Urothelium cell line (cell line): ENCODE measurements at places on chromosomes 16 and 17.
A peak's percentile ranks its signal among the peaks of the same experiment; 100 is the strongest.

DNA sequence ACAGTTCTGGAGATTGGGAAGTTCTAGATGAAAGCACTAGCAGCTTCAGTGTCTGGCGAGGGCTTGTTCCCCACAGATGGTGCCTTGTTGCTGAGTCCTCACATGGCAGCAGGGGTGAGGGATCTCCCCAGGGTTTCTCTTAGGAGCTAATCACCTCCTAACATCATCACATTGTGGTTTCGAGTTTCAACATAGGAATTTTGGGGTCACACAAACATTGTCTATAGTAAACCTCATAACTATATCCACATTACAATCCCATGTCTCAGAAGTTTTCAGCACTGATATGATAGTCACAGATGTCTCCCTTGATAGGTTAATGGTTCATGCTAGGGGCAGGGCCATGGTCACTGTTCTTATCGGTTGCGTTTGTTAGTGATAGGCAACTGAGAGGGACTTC lies 13.8 kb downstream of the CLUAP1 start:
- no peak for DNase-seq

- no peak for DNase-seq
Measured at GRCh38 chr16:2968368-2968737, 795 bp upstream of the PAQR4 start.

DNA sequence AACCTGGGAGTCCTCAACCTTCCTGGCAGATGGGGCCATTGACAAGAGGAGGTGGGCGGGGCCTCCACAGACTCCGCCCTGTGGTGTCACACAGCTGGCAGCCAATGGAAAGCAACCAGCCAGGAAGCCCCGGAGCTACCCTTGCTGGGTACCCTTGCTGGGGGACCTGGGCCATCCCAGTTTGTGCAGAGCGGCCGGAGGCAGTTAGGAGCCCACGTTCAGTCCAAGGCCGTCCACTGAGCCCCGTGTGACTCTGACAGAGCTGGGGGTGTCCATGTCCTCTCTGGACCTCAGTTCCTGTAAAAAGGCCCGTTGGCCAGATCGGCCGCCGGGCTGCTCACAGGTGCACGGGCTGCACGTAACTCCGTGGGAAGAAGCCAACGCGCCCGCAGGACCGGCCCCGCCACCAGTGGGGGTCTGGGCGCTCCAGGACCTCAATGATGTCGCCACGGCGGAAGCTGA lies 17.1 kb upstream of the FAM83G start:
- DNase-seq: no peak

GRCh38 chr16:12000032-12000431 lies 23.5 kb downstream of the SNX29 start:
- no peak for DNase-seq

DNA sequence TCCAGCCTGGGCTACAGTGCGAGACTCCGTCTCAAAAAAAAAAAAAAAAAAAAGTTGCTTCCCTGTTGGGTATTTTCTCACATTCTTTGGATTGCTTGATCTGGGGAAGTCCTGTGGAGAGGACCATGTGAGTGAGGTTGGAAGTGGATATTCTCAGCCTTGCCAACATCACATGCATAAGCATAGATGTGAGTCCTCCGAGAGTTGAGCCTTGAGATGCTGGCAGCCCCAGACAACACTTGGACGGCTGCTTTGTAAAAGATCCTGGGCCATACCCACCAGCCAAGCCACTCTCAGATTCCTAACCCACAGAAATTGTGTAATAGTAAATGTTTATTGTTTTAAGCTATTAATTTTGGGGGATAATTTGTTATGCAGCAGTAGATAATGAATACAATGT lies 1570.0 kb upstream of the GOT2 start:
- DNase-seq: no peak

DNA sequence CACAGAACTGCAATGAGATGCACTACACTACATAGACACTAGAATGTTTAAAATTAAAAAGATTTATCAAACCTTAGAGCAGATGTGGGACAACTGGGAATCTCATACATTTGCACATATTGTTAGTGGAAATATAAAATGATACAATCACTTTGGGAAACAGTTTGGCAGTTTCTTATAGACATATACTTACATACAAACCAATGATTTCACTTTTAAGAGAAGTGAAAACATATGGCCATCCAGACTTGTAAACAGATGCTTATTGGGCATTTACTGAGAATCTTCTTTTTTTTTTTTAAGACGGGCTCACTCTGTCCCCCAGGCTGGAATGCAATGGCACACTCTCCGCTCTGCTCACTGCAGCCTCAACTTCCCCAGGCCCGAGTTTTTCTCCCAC lies 50.1 kb downstream of the AXIN2 start:
- no peak for DNase-seq

DNA sequence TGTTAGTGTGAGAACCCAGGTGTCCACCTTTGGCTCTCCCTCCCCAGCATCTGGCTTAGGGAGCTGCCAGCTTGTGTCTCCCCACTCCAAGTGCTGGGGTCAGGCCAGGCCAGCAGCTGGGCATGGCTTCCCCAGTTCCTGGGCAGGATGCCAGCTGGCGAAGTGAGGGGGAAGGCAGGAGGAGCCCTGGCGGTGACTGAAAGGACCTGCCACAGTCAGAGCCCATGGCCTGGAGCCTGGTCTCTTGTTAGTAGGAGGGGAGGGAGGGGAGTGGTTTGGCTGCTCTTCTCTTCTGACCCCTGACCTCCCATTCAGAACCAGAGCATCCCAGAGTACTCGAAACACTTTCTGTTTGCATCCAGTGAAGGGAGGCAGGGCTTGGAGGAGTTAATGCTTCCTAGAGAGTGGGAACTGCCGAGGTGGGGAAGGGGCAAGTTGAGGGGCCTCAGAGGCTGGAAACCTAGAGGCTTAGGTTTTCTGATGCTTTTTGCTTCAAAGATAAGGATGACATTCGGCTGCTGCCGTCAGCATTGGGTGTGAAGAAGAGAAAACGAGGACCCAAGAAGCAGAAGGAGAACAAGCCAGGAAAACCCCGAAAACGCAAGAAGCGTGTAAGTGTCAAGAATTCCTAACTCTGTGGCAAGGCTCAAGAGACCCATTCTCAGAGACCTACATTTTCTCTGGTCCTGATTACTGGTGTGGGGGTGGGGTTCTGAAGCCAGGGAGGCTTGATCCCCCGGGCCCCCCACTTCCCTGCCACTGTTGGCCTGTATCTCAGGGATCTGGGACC lies 772 bp downstream of the CHD3 start:
- DNase-seq: peak; percentile 82

DNA sequence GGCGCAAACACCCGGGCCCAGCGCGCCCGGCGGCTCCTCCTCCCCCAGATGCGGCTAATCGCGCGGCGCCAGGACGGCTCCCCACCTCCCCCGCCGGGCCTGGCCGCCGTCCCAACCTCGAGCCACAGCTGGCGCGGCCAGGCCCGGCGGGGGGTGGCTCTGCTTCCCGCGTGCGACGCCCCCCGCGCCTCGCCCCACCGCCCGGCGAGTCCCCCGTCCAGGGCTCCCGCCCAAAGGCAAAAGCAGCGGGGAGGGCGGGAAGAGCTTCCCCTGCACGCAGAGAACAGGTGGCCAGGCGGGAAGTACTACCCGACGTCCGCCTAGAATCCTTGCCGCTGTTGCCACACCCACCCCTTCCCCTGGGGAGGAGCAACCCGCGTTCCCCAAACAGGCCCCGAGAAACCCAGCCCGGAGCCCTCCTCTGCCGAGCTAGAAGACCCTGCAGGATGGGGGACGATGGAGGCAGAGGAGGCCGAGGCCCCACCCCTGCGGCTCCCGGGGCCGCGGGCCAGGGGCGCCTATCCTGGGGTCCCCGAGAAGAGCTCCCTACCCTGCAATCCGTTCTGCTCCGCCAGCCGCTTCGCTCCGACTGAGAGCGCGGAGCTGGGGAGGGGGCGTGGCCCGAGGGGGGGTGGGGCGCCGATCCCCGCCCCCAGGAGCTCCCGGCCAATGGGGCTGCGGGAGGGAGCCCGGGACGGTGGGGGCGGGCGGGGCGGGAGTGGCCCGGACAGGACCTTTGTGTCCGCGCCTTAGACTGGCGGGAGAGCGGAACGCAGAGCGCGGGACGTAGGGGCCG lies at the start of gene CARHSP1:
CARHSP1 (minus strand) TSS at position 591 of the 796 bp plus-strand sequence. CDS start 9,678 bp downstream, outside the sequence.
- DNase-seq: peak; percentile 98

DNA sequence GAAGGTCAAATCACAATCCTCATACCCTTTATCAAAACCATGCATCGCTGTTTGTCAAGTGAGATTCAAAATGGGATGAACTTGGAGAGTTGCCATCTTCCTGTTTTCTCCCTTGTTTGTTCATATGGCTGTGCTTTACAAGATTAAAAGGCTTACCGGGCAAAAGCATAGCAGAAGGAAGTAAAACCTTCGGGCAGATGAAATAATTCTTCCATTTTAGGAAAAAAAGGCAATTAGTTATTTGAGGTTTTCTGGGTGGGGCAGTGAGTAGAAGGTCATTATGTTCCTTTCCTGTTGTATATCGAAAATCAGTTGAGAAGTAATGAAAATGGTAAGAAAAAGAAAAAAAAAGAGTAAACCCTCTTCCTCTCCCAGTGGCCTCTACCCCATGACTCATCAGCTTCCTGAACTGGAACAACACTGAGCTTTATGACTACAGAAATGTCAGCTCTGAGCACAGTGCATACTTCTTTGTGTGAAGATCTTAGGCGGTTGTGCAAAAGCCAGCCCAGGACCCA lies 369.2 kb downstream of the CDH13 start:
- peak; percentile 65 for DNase-seq

GRCh38 chr16:25063102-25063501 lies 47.9 kb upstream of the ARHGAP17 start:
- DNase-seq: no peak

GRCh38 chr17:77640916-77641605 lies 317.4 kb upstream of the TNRC6C start:
- DNase-seq: no peak

- DNase-seq: peak; percentile 99
Measured at GRCh38 chr17:62819511-62820221, 11.6 kb upstream of the MARCHF10 start.

DNA sequence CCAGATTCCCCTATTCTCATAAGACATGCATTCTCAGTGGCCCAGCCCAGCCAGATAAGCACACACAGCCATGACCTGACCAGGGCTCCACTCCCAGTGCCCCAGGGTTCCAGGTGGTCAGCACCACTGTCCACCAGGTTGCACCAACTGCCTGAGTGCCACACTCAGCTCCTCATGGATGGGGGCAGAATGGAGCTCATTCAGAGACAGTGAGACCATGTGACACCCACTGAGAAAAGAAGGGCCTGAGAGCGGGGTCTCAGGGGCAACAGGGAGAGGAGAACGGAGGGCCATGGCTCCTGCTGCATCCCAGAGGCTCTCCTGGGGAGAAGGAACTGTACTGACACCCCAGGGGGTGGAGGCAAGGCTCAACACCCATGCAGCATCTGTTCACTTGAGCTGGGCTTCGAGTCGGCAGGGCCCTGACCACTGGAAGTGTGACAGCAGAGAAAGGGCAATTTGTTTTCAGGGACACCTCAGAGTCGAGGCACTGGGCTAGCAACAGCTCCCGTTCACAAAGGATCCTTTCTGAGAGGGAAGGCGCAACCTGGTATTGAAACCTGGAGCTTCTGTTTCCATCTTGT lies 18.7 kb upstream of the SLC38A8 start:
- no peak for DNase-seq

GRCh38 chr16:3789375-3790099 lies 72.2 kb upstream of the TRAP1 start:
- no peak for DNase-seq

- no peak for DNase-seq
Measured at GRCh38 chr16:30567991-30568638, 3.4 kb downstream of the ZNF688 start.

- no peak for DNase-seq
Measured at GRCh38 chr17:67390006-67390645, 13.0 kb downstream of the PITPNC1 start.

DNA sequence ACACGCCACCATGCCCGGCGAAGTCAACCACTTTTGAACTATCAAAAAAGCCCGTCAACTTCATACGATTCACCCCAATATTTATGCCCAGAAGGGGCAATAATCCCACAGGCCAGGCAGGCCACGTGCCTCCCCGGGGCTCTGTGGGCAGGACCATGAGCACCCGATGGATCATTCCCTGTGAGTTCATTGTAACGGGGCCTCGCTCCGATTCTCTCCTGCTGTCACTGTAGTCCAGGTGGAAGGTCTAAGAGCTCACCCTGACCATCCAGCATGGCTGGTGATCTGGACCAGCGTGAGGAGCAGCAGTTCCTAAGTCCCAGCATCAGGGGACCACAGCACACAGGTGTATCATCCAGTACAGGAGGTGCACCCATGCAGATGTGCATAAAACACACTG lies 77.5 kb upstream of the DOC2B start:
- DNase-seq: no peak

- DNase-seq: no peak
Measured at GRCh38 chr17:64084940-64085649, 44.8 kb downstream of the ERN1 start.

- DNase-seq: peak; percentile 48
Measured at GRCh38 chr17:50079334-50080095, 15.6 kb upstream of the PDK2 start.

- no peak for DNase-seq
Measured at GRCh38 chr16:81231014-81231413, 7.5 kb upstream of the BCO1 start.

- peak; percentile 51 for DNase-seq
Measured at GRCh38 chr17:80725517-80725916, 180.9 kb downstream of the RPTOR start.

GRCh38 chr17:7083592-7083991 lies 3.5 kb upstream of the CLEC10A start:
- no peak for DNase-seq

- DNase-seq: no peak
Measured at GRCh38 chr16:2296661-2297505, 29.0 kb upstream of the RNPS1 start.

- peak; percentile 50 for DNase-seq
Measured at GRCh38 chr17:17681744-17682292, 560 bp downstream of the RAI1 start.

- no peak for DNase-seq
Measured at GRCh38 chr17:36592716-36593321, 1.1 kb downstream of the DHRS11 start.

DNA sequence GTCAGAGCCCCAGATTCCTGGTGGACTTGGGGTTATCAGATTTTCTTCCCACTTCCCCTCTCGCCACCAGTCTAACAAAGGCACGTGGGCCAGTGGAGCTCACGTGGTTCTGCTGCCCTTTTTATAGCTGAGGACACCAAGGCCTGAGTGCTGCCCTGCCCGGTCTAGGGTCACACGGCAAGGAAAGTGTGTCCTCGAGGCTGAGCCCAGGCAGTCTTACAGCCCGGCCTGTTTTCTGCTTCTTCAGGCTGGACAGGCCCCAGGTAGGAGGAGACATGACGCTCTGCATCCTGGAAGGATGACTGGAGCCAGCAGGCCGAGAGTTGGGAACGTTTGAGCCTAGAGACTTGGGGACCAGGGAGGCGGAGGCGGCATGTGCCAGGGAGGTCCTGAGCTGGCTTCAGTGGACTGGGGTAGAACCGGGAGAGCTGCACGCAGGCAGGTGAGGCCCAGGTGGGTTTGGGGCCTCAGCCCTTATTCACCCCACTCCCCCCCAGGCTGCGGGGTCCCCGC lies 3.5 kb downstream of the CTRB1 start:
- no peak for DNase-seq

DNA sequence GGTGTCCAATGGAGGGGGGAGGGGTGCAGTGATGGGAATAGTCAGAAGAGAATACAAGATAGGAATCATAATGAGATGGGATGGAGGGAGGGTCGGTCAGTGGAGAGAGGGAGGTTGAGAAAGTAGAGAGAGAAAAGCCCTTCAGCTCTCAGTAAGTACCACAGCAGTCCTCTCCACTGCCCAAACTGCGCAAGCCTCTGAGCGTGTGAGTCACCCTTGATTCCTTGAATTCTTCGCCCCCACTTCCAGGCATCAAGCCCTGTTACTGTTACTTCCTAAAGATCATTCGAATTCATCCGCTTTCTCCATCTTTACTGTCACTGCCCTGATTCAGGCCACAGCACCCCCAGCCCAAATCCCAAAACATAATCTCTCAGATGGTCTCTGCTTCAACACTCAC lies 2.5 kb downstream of the GUCY2D start:
- peak; percentile 65 for DNase-seq
